Skeletal muscle cell (primary cell): ENCODE measurements at places on chromosomes 4 and X.
A peak's percentile ranks its signal among the peaks of the same experiment; 100 is the strongest.

- DNase-seq, result peak; percentile 38
These were observed 333.2 kb downstream of the ARHGAP10 start for GRCh38 chr4:148065075-148065474.

DNA sequence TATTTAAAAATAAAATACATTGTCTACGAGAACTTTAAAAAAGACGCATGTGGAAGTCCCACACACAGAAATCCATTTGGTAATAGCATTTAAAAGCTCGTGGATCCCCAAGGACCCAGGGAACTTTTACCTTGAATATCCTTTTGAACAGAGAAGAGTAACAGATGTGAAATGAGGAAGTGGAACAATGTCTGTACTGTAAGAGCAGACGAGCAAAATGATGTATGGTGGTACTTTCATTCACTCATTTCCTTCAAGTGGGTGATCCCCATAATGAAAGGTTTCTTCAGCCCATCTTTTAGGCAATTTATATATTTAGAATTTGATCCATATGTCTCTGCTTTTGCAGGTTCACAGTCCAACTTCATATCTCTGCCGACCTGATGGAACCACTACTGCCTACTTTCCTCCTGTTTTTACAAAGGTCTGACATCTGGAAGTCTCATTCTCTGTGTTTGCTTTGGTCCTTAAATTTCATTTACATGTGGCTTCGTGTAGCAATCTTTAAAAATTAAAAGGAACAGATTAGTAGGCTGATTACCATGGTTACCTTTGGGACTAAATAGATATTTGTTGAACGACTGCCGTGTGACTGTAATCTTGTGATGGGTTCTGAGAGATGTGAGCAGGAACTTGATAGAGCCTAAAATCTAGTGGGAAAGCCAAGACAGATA, 188.4 kb downstream of the PALLD start:
- no peak for DNase-seq

GRCh38 chrX:10016519-10017132, 49.5 kb downstream of the CLDN34 start:
- no peak for DNase-seq

GRCh38 chr4:38672074-38672396, 8.0 kb downstream of the KLF3 start:
- DNase-seq, result no peak

DNA sequence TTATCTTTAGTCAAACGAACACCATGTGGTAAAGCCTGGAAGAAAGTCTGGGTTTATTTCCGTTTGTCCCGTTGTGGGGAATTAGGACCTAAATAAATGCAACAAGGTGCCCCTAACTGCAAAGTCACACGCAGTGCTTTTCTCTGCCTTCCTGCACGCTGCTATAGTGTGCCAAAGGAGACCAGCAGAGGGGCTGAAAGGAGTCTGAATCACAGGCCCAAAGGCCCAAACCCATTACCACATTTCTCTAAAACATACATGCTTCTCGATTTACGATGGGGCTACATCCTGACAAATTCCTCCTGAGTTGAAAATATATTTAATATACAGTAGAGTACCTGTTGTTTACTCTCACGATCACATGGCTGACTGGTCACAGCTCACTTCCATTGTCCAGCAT, 4.5 kb downstream of the VEGFC start:
- DNase-seq, result no peak

GRCh38 chr4:61540944-61541343, 340.8 kb downstream of the ADGRL3 start:
- DNase-seq, result no peak

DNA sequence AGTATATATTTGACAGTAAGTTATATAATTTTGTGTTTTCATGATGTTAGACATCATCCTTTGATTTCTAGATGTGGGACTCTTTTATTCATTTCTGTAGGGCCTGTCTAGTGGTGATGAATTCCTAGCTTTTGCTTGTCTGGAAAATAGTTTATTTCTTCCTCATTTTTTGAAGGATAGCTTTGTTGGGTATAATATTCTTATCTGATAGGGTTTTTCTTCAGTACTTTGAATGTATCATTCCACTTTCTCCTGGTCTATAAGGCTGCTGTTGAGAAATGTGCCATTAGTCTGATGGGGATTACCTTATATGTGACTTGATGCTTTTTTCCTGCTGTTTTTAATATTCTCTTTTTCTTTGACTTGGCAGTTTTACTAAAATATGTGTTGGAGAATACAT, 1104.5 kb downstream of the FAT4 start:
- DNase-seq, result no peak

DNA sequence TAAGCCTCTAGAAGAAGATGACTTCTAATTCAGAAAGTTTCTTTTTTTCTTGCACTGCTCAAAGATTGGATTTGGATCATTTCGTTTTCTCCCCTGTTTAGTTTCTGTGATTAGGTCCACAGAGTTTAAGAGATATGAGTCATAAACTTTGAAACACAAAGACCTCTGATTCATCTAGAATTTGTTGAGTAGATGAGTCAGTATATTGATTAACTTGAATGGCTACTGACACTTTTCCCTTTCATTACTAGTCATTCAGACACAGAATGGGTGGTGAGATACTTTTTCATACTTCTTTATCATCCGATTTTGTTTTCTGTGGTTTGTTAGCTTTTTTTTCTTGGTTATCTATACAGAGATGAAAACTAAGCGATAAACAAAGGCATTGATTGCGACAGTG, 34.1 kb upstream of the AFF2 start:
- DNase-seq, result no peak

DNA sequence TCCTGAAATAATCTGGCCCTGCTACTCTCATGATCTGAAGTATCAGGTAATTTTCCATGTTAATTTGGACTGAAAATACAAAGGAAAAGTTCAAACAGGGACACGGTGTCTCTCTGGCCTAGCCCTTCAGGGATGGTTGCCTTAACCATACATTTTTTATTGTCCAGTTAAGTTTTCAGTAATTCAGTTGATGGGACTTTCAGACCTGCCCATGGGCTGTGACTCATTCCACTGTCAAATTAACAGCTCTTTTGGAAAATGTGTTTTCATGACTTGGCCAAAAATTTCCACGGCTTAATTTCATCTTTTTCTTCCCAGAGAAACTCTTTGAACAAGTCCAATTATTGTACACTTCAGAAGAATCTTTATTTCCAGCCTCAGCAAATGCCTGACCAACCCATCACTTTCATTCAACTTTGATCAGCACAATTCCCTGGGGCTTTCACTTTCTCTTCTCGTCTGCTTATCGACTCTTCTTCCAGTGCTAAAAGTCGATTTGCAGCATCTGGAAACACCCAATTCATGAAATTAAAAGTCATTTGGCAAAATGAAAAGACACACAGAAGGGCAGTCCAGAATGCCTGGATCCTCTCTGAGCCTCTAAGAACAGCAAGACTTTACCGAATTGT, 293.9 kb downstream of the RAB28 start:
- no peak for DNase-seq

DNA sequence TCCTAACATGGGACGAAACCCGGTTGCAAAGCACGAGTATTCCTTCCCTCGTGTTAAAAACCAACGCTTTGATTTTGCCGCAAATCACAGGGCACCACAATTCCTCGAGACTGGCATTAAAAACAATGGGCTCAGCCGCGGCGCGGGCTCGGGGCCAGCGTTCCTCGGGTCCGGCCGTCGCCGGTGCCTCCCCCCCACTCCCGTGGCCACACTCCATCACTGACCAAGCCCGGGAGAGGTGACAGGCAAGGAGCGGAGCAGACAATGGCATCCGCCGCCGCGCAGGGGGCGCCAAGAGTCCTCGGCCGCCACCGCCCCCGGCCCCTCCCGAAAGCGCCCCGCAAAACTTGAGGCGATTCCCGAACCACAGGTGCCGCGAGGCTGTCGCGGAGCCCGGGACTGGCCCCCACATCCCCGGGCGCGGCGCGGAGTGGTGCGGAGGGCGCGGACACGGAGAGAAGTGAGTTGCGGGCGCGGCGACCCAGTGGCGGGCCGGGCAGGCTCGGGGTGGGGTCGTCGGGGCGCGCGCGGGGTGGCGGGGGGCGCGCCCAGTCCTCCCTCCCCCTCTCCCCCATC, 445 bp downstream of the AP1S2 start:
- DNase-seq, result no peak

- no peak for DNase-seq
These were observed 63.1 kb downstream of the RTL3 start for GRCh38 chrX:78595901-78596502.

DNA sequence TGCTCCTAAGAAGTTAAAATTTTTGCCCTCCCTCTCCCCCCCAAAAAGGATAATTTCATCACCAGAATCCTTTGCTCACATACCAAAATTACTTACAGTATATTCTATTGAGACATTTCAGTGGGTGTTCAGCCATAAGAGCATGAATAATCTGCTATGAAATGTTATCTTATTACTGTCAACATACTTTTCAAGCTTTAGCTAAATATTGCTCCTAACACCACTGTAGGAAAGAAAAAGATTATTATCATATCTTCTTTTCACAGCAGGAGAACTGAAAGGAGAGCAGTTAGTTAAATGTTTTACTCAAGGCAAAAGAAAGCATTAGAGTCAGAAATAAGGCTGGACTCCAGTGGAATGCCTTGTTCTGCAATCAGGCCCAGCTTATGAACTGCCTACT, 231.0 kb upstream of the GYPA start:
- no peak for DNase-seq

DNA sequence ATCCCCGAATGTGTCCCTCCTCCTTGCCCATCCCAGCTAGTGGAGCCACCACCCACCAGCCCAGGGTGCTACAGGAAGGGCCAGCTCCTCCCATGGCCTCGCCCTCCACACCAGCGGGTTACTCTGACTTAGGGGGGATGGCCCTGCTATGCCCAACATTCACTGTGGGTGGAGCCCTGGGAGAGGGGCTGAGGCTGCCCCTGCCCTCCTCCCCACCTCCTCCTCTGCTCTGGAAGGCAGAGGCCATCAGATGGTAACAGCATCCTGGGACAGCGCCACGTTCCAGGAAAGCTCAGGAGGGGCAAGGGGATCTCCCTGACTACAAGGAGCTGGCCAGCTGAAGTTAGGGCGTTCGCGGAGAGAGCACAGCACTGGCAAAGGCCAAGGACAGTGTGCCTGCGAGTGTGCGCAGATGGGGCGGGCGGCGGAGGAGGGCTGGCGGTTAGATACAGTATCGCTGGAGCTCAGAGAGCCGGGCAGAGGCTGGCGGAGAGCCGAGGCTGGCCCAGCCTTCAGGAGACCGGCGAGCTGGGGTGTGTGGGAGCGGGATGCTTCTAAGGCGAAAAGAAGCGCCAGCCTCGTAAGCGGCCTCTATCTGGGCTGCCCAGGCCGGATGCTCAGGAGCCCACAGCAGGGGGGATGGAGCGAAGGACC, 1.5 kb downstream of the JAKMIP1 start:
- no peak for DNase-seq

DNA sequence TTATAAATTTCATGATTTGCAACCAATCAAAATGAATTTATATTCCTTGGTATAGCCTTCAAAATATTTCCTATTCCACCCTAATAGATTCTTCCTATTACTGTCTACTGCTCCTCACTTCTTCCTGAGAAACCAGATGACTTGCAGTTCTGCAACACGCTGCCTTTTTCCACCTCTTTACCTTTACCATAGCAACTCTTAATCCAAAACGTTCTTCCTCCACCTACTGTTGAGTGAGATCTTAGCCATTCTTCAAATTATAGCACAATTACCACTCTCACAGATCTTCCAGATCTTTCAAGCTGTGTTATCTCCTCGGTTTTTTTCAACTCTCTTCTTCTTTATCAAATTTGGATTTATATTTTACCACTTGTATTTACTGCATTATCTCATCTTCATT, 289.8 kb downstream of the ADGRL3 start:
- DNase-seq, result no peak

- DNase-seq, result no peak
These were observed 55.8 kb downstream of the DOCK11 start for GRCh38 chrX:118551426-118551825.

- DNase-seq, result peak; percentile 55
These were observed 32.4 kb upstream of the THOC2 start for GRCh38 chrX:123764967-123765871.

GRCh38 chrX:119069128-119069527, 3.7 kb upstream of the CT47C1 start:
- no peak for DNase-seq

DNA sequence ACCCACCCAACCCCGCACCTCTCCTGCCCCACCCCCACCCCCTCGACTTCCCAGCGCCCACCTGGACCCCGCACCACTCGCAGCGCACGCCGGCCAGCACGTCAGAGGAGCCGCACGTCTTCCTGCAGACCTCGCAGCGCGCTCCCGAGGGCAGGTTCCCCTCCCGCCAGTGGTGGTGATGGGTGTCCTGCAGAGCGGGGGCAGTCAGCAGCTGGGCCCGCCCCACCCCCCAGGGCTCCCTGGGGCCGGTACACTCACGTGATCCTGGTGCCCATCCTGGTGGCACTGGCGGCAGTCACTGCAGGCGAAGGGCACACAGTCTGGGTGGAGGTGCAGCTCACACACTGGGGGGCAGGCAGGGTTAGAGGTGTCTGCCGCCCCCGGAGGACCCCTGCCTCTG, 5.1 kb downstream of the DGKQ start:
- no peak for DNase-seq

DNA sequence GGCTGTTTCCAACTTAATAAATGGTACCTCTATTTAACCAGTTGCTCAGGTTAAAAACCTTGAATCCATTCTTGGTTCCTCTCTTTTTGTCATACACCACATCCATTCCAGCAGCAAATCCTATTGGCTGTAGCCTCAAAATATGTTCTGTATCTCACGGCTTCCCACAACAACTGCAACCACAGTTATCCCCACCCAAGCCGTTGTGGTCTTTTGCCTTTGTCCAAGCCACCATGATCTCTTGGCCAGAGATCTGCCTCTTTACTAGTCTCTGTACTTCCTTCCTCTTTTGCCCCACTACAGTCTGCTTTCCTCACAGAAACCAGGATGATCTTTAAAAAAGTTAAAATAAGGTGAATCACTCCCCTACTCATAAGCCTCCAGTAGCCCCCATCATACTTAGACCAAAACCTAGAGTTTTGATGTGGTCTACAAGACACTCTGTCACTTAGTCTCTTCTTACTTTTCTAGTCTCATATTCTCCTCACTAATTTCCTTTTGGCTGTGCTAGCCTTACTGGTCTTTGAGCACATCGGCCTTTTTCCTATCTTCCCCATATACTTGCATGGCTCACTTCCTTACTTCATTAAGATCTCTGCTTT, 10.3 kb downstream of the MAOA start:
- no peak for DNase-seq
